Jurkat, Clone E6-1 (cell line): ENCODE measurements at places on chromosomes 6 and 20.

- no peak for DNase-seq
Observed at GRCh38 chr6:83853178-83854000, at the start of gene RIPPLY2. Gene RIPPLY2 (plus strand): TSS chr6:83853360. CDS start chr6:83853417, 57 bp downstream.

GRCh38 chr20:49713753-49714712 lies at the start of gene B4GALT5:
Gene B4GALT5 (minus strand): TSS chr20:49713878. CDS start chr20:49713690, 188 bp downstream.
- DNase-seq, result peak; percentile 73

DNA sequence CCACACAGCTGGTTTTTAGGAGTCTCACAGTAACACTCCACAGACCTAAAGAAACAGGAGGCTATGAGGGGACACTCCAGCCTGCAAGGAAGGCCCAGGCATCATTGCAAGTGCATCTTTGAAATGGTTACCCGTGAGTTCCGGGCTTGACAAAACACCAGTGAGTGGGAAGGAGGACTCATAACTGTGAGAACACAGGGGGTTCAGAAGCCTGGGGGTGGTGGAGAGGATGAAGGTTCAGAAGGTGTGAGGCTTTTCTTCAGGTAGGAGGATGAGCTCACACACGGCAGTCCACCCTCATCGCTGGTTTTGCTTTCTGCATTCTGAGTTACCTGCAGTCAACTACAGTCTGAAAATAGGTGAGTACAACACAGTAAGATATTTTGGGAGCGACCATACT lies 39.9 kb downstream of the MAP7 start:
- no peak for DNase-seq

DNA sequence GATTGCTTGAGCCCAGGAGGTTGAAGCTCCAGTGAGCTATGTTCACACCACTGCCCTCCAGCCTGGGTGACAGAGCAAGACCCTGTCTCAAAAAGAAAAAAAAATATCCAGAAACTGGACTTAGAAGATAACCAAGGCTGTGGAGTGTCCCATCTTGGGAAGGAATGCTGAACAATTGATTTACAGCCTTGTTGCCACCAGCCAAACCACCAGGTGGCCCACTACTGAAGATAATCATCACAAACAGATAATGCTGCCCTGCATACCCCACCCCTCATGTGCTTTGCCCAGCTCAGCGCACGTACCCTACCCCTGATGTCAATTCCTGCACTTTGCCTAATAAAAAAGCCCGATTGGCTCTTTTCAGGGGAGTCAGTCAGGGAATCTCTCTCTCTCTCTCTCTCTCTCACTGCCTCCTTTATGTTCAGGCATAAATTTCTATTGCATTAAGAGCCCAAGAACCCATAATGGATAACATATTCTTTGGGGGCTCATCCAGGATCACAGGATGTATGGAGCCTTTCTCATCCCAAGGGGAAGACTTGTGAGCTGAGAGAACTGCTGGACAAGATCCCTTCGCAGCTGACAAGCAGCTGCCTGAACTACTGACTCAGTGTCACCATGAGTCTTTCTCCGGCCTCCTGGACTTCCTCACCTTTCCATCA lies 166.4 kb downstream of the CD24 start:
- DNase-seq, result no peak

- no peak for DNase-seq
Observed at GRCh38 chr6:157669323-157669722, 153.7 kb upstream of the SNX9 start.

GRCh38 chr20:47061549-47061948 lies 166.9 kb downstream of the EYA2 start:
- DNase-seq, result no peak

DNA sequence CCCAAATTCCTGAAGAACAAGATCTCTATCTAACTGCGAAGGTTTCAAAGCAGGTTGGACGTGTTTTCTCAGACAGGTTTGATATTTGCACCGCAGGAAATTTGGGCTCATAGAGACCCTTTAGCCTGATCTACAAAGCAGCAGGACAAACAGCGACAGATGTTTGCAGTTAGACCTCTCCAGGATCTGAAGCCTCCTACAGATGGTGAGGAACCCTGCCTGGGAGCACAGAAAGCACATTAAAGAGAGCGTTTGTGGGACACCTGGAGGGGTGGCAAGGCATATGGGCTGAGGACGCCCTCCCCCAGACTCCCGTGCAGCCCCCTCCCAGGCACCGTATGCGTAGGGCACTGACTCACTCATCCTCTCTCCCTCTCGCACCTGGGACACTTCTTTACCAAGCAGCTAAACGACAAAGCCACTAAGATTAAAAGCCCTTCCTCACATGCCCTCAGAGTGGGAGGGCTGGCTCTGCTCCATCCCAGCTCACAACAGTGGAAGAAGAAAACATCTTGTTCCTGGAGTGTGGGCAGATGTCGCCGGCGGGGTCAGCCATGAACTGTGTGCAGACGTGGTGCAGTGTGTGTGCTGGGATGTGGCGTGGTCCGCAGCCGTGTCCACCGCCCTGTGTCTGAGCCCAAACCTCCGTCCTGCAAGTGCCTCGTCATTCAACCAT lies 249.7 kb upstream of the AFDN start:
- no peak for DNase-seq

GRCh38 chr6:971981-972640 lies 279.2 kb upstream of the EXOC2 start:
- DNase-seq, result no peak

GRCh38 chr6:12815884-12816600 lies 99.5 kb downstream of the PHACTR1 start:
- DNase-seq, result no peak

- no peak for DNase-seq
Observed at GRCh38 chr20:48054051-48054450, 268.8 kb upstream of the SULF2 start.

- no peak for DNase-seq
Observed at GRCh38 chr6:14288910-14289309, 171.3 kb downstream of the CD83 start.

GRCh38 chr20:48261398-48261910 lies 476.2 kb upstream of the SULF2 start:
- DNase-seq, result no peak

DNA sequence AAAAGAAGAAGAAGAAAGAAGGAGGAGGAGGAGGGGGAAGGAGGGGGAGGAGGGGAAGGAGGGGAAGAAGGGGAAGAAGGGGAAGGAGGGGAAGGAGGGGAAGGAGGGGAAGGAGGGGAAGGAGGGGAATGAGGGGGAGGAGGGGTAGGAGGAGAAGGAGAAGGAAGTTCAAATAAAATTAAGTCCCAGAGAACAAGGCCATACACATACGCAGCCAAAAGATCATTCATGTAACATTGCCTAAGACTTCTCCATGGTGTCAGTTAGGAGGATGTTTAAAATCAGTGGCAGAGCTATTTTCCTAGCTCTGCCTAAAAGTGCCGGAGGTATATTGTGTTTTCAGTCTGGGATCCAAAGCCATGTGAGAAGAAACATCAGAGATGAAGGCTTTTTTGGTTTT lies 75.8 kb downstream of the PLCB4 start:
- DNase-seq, result no peak

DNA sequence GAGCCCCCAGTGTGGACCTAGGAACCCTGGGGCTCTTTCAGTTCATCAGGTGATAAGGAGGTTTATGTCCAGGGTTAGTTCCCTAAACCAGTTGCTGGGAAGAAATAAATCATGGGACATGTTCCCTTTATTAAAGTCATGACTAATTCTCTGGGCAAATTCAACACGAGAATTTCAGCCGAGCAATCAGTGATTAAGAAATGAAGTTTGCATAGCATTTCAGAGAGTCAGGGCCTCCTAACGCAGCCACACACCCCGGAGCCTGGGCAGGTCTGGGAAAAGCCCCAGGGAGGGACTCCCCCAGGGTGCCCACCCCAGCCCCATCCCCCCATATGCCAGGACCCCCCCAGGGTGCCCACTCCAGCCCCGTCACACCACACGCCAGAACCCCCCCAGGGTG lies 20.1 kb downstream of the SLCO4A1 start:
- DNase-seq, result no peak

DNA sequence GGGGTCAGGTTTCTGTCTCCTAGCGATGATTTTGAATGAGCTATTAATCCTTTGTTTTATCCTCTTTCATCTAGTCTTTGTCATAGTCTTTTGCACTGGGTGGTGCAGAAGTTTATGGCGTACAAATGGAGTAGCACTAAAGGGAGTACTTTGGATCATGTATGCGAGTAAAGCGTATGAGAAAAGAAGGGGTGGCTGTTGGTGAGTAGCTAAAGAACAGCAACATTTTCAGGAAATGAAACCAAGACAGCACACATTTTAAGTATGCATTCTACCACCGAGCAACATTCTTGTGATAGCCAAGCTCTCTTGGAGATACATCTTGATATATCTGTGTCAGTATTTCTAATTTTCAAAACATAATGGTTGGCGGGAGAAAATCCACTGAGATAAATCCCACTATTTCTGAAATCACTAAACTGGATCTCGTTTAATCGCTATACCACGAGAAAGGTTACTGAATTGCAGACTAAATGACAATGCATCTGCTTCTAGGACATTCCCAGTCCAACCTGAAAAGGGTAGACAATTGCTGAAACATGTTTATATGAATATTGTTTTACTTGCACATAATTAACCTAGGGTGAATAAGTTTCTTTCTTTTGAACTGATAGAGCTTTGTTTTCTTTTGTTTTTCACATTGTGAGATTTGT lies 196.1 kb downstream of the TRIM27 start:
- DNase-seq, result no peak

- no peak for DNase-seq
Observed at GRCh38 chr6:80466981-80467380, 360.5 kb downstream of the BCKDHB start.

GRCh38 chr6:108559884-108560462 lies 744 bp upstream of the FOXO3 start:
- DNase-seq, result no peak

DNA sequence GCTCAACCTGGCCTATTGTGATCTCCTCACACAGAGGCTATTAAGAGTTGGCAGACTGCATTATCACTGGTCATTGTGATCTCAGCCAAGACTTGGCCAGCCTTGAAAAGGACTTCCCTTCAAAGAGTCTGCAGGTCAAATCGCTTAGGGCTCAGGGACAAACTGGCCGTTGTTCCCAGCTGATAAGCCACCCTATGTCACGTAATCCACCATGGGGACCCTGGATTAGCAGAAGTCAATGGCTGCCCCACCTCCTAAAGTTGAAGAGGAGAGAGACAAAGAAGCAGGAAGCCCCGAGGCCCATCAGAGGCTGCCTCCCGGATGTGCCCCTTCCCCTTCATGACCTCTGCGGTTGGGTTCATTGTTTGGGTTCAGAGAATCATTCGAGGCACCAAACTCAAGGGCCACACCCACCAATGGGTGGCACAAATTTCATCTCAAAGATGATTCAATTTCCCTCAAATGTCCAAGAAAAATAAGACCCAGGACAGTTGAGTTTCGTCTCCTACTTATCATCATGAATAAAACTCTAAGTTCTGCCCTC lies 56.6 kb downstream of the BPIFB1 start:
- DNase-seq, result no peak

GRCh38 chr6:15735567-15736265 lies 72.9 kb upstream of the DTNBP1 start:
- peak; percentile 52 for DNase-seq

GRCh38 chr20:20214757-20215275 lies 153.1 kb upstream of the INSM1 start:
- DNase-seq, result no peak

DNA sequence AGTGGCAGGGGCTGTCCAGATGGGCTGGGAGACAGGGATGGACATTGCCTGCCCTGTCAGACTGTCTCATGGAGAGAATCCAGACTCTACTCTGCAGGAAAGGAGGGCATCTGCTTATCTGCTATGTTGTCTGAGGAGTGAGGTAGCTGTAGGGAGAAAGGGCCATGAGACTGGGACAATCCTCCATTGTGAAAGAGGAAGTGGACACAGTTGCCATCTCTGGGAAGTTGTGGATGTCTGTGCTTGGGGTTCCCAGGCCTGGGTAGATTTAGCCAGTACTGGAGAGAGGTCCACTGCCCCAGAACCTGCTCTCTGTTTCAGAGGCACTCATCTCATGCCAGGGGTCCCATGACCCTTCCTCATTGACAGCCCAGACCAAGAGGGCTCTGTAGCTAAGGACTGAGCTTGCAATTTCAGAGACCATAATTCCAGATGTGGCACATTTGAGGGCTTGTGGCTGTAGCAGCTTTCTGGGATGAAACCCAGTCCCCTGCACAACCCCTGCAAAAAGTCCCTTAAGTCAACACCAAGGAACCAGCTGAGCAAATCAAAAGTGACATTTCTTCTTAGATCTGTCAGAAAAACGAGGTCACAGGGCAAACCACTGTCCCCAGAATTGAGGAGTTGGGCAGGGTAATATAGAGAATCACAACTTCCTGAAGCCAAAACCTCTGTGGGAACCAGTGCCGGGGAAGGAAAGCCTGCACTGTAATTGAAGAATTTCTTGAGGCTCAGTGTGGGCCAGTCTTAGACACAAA lies 4.1 kb upstream of the SIRPG start:
- DNase-seq, result no peak

DNA sequence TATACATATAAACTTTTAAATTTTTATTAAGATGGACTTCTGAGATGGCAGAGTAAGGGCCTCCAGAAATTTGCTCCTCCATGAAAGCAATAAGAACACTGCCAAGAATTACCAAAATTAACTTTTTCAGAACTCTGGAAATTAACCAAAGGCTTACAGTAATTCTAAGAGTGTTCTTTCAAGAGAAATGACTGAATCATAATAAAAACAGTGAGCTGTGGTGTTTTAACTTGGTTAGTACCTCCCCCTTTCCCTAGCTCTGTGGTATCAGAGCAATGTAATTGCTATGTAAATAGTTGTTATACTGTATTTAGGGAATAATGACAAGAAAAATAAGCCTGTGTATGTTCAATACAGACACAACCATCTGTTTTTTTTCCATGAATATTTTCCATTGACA lies 19.0 kb downstream of the HECA start:
- DNase-seq, result no peak

GRCh38 chr6:99307295-99307907 lies 42.1 kb downstream of the FAXC start:
- no peak for DNase-seq

DNA sequence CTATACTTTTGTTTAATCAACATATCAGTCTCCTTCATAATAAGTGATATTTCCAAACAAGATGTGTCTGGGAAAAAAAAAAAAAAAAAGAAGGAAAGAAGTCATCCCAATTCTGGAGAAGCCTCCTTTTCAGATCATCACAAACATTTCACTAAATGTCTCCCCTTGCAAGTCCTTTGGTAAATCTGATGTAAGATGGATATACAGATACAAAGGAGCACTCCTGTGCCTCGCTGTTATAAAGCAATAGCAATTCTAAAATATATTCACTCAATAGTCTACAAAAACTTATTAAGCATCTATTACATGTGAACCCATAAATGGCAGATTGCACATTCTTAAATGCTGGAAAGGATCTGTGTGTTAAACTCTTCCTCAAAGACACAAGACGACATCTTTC lies 17.4 kb downstream of the STAU1 start:
- no peak for DNase-seq
